ENCODE measurements at places on chromosomes 5 and 9.
A peak's percentile ranks its signal among the peaks of the same experiment; 100 is the strongest.

DNA sequence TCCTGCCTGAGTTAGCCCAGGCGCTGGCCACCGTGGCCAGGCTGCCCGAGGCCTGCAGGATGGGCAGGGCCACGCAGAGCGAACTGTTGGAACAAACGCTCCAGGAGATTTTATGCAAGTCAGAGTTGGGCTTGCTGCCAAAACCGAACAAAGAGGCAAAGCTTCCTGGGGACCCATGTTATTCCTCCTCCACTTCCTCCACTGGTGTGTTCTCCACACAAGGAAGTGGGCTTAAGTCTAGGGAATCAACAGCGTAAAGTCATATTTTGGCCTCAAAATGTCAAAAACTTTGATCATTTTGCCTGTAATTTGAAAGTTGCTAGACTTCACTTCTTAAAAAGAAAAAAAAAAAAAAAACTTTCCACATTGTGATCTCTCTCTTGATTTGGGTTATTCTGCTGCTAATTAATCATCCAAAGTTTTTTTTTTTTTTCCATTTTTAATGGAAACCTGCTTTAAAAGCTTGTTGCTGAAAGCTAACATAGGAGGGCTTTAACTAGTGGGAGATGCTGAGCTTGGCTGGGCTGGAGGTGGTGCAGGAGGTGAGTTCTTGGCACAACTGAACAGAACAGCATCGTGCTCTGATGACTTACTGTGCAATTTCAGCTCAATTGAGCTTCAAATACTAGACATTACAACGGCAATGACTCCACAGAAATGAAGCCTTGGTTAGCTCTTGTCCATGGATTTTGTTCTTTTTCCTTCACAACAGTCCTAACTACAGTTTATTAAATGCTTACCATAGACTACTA, 73.0 kb downstream of the PTPDC1 start:
- peak; percentile 73 for DNase-seq

GRCh38 chr5:132049559-132049958, 10.9 kb upstream of the IL3 start:
- no peak for DNase-seq

DNA sequence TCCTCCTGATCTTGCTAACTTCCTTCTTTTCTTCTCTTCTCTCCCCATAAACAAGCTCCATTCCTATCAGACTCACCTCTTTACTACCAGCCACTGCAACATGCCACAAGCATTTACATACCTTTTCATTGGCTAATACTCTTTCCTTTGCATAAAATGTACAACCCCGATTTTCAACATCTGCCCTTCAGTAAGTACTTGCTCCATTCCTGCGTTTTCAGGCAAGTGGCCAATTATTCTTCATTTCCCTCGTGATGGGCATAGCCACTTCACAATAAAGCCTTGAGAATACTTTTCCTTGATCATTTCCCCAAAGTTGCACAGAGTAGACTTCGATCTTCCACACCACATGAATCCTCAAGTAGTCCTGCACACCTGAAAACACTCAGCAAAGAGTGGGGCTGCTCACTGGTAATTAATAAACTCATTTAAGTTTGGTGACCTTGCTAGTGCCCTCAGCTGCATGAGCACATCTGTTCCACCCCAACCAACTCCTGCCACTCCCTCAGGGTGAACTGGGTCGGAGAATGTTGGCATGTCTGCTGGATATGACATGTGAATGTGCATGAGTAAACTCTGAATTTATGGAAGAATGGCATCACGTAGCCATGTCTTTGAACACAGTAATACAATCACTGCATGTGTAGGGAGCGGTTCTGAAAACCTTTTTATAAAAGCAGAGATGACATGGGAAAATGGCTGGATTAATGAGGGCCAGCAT, 535.8 kb downstream of the SEMA5A start:
- DNase-seq: peak; percentile 55

DNA sequence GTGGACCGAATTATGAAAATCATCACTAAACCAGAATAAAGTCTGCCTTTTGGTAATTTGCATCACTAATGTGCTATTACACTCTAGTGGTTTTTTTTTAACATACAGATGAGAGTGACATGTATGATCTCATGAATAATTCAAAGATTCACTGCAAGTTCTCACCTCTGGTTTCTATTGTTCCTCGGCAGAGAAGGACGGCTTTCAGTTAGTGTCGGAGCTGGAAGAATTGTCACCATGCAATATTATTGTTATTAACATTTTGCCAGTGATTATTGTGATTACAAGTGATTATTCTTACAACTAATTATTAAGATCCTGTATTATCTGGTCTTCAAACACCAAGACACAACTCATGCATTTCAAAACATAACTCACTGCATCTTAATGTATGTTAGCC, 366.6 kb upstream of the RPS23 start:
- DNase-seq: no peak

GRCh38 chr5:45274241-45274640, 421.9 kb downstream of the HCN1 start:
- DNase-seq: no peak

DNA sequence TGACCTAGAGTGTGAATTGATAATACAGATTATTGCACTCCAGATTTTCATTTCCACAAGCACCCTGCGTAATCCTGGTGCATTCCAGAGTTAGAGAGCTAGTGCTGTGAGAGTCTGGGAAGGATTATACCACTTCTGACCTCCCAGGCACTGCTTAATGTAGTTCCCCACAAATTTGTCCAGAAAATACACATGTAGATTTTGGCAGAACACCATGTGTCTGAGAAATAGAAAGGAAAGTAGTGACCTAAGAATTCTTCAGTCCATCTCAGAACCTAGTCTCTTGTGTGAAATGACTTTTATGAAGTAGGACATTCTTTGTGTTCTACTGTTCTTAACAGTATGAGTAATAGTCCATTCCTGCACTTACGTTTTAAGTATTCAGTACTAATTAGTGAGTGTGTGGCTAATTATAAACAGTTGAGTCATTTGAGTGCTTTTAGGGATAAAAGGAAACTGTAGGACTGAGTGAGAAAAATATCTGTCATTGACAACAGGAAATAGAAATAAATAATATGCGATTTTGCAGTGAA, 27.8 kb upstream of the PTPDC1 start:
- DNase-seq: peak; percentile 78

DNA sequence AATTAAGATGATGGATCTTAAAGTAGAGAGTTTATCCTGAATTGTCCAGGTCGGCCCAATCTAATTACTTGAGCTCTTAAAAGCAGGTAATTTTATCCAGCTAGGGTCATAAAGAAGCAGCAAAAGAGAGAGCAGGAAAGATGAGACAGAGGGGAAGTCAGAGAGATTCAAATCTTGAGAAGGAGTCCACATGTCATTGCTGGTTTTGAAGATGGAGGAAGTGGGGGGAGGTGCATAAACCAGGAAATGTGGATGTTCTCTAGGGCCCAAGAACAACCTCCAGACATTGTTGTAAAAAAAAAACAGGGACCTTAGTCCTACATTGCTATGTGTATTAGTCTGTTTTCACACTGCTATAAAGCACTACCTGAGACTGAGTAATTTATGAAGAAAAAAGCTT, 66.4 kb downstream of the SLCO4C1 start:
- DNase-seq: no peak

GRCh38 chr9:32735476-32735875, 47.9 kb upstream of the TMEM215 start:
- DNase-seq: no peak

DNA sequence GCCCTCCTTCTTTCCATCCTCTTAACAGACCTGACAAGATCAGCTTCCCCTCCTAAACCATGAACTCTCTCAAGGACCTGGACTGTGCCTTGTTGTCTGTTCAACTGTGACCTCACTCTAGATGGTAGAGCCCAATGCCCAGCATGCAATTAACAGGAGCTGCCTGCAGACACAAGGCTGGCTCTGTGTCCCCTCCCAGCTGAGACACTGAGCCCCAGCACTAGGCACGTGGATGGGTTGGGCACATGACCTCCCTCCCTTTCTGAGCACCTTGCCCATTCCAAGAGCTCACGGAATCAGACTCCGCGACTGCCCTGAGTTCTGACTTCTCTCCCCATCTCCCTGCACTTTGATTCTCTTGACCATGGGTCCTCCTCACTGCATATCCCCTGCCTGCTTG, 93.5 kb upstream of the LRRTM2 start:
- no peak for DNase-seq

DNA sequence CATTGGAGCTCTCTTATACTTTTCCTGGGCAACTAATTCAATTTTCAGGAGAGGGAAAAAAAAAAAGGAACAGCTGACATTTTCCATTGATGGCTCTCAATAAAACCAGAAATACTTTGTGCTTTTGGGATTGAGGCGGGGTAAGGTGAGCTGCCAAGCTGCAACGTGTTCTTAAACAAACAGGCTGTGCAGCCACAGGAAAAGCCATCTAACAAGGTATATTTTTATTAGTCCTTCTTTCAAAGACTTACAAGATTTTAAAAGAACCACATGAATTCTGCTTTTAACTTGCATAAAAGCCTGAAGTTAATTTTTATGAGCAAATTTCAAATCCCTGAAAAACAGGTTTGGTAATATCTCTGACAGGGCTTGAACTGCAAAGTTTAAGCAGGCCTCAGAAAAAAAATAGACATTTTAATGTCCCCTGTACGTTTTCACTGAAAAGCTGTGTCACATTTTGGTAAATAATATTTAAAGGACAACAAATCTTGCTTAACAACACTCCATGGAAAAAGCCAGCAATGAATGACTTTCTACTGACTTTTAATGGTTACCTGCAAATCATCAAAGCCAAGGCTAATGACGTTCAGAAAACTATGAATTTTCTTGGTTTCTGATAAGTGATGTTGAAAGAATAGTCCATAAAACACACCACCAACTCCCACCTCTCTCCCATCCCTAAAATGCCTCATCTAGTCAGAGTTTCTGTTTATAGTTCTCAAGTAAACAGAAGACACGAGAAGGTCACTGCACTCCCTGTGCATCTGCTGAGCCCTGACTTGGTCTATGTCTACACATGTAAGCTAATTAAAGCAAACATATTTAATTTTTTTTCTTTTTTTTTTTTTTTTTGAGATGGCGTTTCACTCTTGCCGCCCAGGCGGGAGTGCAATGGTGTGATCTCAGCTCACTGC, 433.6 kb downstream of the PIK3R1 start:
- no peak for DNase-seq

- DNase-seq: peak; percentile 30
Measured at GRCh38 chr5:83077662-83078261, 415 bp downstream of the XRCC4 start.

GRCh38 chr5:103475629-103476240, 86.9 kb downstream of the NUDT12 start:
- peak; percentile 63 for DNase-seq

- peak; percentile 94 for DNase-seq
Measured at GRCh38 chr5:83844449-83845068, 123.9 kb upstream of the HAPLN1 start.

DNA sequence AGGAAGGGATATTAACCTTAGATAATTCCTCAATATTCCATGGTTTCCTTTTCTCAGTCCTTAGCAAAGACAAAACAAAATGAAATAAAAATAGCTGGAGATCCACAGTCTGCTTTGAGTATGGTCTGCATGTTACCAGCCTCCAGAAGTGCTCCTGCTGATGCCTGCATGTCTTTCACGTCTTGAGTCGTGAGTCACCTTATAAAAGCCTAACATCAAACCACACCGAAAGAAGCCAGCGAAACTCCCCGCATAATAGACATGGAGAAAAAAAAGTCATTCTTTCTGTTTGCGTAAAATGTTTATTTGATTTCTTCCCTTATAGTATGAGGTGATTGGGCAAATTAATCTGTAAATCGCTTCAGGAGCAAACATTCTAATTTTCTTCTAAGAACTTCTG, 380.5 kb downstream of the SLCO4C1 start:
- DNase-seq: peak; percentile 28

DNA sequence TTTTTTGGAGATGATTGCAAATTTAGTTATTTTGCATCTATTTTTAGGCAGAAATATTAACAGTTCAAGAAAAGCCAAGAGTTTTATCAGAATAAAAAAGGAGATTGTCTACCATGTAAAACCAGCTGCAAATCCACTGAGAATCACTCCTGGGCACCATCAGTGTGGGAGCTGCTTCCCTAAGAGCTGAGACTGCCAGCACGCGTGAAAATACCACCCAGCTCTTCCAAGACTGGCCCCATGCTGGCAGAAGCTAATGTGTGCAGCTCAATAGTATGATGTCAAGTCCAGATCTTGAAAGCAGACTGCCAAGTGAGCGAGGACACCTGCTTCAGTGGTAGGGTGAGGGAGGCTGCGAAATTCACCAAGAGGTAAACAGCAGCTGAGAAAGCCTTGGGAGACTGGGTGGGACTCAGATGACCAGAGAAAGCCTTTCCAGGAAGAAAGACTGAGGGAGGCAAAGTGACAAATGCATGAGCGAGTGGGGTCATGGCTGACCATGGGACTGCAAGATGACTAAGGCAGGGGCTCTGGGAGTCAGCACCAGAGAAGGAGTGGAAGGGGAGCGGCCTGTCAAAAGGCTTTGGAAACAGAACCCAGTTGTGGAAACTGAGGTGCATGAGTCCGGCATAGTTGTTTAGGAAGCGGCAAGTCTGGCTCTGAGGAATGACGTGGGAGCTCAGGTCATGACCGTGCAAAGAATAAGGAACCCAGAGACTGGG, 200.9 kb downstream of the GADD45G start:
- DNase-seq: no peak

DNA sequence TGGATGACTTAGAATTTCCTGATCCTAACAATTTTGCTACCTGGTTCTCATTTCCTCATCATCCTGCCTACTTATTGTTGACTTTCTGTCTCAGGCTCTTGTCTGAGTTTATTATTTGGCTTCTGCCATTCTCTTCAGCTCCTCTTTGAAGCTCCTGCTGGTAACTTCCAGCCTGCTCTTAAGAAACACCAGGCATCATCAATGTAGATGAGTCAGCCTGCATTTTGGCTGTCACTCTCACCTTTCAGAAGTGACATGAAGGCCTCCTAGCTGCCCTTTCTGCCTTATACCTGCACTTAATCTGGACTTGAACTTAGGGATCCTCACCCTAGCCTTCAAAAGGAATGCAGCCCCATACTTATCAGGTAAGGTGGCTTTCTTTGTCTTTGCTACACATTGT, 551.8 kb upstream of the ZNF608 start:
- DNase-seq: no peak

DNA sequence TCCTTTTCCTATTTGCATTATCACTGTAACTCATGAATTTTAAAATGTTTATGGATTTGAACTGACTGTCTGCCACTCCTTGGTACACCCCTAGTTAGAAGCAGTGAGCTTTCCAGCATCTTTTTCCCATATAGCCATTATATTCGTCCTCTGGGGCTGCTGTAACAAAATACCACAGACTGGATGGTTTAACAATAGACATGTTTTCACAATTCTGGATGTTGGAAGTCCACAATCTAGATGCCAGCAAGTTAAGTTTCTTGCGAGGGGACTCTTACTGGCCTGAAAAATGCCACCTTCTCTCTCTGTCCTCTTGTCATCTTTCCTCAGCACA, 530.0 kb downstream of the SEMA5A start:
- DNase-seq: no peak

DNA sequence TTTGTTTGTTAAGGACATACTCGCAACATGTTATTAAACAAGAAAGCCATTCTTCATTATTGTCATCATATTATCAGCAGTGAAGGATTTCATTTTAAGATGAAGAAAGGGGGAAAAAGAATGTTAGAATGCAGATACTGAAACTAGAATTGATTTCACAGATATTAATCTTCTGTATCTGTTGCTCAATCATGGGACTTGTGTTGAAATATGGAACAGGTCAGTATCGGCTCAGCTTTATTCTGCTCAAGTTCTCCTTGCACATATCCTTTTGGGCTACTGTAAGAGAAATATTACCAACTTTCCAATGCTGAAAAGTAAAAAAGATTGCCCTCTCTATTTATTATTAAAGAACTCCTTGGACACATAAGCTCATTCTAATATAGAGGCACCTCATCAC, 13.8 kb upstream of the ANXA1 start:
- DNase-seq: no peak

GRCh38 chr9:131645078-131645776, 94.6 kb downstream of the RAPGEF1 start:
- peak; percentile 59 for DNase-seq

- DNase-seq: no peak
Measured at GRCh38 chr5:150219142-150219541, 29.3 kb downstream of the SLC6A7 start.

All from fibroblast of skin of scalp (primary cell).